Peyer's patch (tissue), 4 donors: ENCODE measurements at places on chromosomes 5 and 9.

- no peak for DNase-seq
These were observed 1825.6 kb upstream of the CDH9 start for GRCh38 chr5:28864006-28864405.

- peak; percentile 76 for DNase-seq
These were observed 24.9 kb downstream of the PCDHGC5 start for GRCh38 chr5:141513627-141514329.

DNA sequence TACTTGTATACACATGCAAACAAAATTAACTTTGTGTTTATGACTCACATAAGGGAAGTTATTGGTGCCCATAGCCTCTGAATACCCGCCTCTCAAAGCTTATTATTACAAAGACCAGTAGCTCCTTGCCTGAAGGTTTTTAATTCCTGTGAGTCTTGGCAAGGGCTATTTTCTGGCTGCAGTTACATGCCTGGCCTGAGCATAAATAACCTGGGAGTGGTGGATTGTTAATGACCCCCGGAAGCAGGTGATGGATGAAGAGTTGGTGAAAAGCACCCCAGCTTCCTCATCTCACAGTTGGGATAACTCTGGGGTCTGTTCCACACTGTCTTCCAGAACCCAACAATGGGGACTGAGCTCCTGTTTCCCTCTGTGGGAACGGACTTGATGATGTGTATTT is 594.5 kb downstream of the PDE4D start:
- DNase-seq, result no peak

DNA sequence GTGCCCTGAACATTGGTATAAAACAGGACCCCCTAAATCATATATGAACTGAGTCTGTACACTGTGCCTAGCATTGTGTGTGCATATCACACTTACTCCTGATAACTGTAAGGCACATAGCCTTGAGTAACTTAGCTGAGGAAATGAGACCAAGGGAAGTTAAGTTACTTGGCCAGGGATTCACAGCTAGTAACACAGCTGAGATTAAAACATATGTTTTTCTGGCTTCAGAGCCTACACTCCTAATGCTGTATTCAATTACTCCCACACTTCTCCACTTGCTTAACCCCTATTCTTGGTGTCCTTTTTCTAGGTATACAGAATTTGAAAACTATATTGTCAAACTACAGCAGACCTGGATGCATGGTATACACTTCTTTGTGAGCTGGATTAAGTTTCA is 12.8 kb downstream of the GHR start:
- DNase-seq, result no peak

GRCh38 chr9:122821278-122821943 is 7.0 kb downstream of the PDCL start:
- no peak for DNase-seq

DNA sequence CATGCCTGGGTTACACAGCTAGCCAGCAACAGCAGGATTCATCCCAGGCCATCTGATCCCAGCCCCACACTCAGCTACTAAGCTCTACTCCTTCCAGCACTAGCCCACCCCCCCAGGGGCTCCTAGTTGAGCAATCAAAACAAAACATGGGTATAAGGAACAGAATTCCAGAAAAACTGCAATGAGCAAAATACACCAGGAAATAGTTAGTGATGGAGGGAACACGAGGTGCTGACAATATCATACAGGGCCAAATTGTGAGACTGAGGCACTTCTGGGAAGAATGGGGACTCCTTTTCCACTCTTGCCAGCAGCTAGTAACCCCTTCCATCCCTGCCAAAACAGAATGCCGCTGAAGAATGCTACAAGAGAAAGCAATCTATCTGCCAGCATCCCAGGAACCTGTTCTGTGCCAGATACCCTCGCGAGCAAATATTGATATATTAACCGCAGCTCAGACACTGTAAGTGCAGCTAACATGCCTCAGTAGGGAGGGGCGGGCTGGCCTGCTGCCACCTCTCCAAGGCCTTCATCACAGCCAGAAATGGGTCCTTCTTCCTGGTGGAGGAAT is 161.4 kb downstream of the SLIT3 start:
- DNase-seq, result no peak

GRCh38 chr5:14414656-14415023 is 167.0 kb upstream of the OTULINL start:
- no peak for DNase-seq

DNA sequence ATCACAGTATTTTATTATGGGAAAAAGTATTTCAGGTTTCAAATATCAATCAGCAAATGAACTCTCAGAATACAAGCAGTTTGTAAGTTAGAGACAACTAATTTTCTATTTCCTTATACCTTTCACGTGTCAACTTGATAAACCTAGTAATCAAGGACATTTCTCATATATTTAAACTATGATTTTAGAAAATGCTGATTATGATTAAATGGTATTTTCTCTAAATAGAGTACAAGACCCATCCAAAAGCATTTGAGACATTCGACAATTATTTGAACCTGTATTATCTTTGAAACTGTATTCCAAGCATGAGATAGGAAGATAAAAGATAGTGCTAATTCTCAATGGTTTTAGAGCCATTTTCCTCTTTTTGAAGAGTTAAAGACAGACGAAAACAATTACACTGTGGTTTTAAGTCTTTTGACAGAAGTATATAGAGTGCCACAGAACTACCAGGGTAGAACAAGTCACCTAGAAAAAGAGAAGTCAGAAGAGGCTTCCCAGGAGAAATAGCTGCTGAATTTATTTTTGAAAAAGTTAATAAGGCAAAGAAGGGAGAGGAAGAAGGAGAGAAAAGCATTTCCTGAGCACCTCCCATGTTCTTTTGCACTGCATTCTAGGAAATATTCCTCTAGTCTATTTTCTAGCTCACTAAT is 5.6 kb downstream of the MEIKIN start:
- no peak for DNase-seq

DNA sequence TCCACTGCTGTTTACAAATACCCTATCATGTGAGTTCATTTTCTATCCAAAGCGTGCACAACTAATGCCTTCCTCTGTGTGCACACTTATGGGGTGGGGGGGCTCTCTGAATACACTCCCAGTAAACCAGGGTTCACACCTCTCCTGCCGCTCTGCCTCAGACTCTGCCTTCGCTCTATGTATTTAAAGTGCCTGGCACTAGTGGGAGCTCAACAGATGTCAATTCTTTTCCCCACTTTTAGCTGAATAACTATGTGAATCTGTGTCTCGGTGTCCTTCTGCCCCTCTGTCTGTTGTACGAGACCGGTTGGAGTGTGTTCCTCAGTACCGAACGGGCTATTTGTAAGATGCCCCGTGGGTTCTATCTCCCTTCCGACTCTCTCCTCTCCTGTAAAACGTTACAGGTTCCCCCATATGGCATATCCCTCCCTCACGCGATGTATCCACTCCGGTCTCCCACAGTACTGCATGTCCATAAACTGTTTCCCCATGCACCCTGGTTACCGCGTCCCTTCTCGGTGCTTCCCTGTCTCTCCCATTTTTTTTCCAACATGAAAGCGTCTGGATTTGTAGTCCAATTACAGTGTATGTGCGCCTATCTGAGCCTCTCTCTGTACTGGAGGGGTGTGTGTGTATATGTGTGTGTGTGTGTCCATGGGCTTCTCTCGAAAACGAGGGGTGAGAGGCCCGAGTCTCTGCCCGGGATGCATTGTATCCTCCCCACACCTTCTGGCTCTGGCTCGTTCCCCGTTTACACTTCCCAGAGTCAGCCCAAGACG is 1.6 kb downstream of the ELL2 start:
- DNase-seq, result no peak

DNA sequence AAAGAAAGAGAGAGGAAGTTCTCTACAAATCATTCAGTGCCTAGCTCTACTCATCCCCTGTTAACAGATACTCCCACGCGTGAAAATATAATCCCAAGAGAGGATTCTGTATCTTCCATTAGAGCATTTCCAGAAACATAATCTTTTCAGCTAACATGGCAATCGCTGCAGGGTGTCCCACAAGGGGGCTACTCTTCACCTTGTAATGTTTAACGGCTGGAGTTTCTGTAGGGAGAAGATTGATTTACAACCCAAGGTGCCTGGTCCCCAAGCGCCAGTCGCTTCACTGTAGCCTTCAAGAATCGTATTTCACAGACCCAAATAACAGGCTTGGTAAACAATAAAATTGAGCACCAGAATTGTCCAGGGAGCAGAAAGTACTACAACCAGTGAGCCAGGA is 318.7 kb downstream of the TLE1 start:
- no peak for DNase-seq

- no peak for DNase-seq
These were observed 2.3 kb downstream of the COL27A1 start for GRCh38 chr9:114157516-114158176.

GRCh38 chr5:94209774-94210355 is 408.5 kb downstream of the KIAA0825 start:
- DNase-seq, result no peak

DNA sequence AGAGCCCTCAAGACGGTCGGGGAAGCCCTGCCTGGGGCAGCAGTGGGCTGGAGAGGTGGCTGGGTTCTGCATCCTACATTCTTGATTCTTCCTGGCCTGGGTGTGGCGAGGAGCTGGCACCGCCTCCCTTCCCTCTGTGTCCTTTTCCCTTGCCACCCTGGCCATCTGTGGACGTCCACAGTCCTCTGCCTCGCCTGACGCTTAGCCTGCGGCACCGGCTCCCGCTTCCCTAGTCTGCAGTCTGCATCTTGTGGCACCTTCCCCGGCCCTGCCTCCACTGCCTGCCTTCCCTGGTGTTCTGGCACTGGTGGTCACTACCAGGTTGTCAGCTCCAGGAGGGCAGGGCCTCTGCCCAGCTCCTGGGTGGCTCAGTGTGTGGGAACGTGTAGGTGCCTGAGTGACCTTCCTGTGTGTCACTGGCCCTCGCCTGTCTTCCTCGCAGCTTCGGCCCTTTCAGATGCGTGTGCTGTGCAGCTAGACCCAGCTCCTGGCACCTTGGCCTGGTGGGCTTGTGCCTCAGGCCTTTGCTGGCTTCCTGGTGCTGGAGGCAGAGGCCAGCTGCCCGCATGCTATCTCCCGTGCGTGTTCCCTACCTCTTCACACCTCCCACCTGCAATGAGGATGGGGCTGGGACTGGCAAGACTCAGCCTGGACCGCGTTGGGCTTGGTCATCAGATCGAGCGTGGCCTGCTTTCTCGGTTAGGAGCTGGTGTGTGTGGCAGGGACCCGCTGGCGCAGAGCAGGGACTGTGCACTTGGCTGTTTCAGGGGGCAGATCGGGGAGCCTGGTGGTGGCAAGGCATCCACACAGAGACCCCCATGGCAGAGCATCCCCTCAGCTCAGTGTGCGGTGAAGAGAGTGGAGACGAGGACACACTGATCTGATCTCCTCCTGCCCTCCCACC is 20.9 kb downstream of the TRAF2 start:
- DNase-seq, result no peak

- DNase-seq, result no peak
These were observed 396.6 kb upstream of the KCNN2 start for GRCh38 chr5:113965225-113965624.

GRCh38 chr9:114280636-114281472 is 42.0 kb upstream of the ORM1 start:
- no peak for DNase-seq

GRCh38 chr5:141871870-141872269 is 6.3 kb downstream of the PCDH1 start:
- DNase-seq, result peak; percentile 38

DNA sequence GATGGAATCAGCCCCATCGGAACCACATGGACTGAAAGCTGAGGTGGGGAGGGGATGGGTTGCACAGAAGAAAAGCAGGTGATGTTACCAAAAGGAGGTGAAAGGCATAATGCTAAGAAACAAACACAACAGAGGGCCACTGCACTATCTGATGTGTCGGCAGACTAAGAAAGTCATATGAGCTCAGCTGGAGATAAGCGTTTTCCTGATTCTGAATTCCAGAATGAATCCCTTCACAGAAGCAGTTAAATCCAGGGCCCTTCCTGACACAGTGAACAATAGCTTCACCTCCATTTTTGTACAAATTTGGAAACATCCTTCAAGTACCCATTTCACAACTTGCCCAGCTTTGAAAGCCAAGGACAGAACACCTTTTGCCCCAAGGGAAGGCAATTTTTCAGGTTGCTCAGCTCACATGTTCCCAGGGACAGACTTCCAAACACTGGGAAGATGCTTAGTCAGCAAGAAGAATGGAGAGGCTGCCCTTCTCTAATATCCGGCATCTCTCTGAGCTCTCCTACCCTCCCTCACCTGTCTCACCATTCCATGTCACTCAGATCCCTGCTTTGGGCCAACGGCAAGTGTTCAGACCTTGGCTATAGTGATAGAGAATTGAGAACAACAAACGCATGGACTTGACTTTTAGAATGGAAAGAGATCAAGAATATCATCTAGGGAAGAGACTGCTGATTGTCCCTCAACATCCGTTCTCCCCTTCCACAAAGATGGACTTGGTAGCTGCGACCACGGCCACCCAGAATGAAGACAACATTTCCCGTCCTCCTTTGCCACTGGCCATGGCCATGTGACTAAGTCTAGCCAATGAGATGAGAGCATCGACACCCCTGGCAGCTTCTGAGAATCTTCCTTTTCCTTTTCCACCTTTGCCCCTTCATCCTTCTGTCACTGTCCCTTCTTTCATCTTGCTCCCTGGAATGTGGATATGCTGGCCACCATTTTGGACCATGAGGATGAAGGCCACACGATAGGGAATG is 68.6 kb upstream of the IL17B start:
- no peak for DNase-seq

DNA sequence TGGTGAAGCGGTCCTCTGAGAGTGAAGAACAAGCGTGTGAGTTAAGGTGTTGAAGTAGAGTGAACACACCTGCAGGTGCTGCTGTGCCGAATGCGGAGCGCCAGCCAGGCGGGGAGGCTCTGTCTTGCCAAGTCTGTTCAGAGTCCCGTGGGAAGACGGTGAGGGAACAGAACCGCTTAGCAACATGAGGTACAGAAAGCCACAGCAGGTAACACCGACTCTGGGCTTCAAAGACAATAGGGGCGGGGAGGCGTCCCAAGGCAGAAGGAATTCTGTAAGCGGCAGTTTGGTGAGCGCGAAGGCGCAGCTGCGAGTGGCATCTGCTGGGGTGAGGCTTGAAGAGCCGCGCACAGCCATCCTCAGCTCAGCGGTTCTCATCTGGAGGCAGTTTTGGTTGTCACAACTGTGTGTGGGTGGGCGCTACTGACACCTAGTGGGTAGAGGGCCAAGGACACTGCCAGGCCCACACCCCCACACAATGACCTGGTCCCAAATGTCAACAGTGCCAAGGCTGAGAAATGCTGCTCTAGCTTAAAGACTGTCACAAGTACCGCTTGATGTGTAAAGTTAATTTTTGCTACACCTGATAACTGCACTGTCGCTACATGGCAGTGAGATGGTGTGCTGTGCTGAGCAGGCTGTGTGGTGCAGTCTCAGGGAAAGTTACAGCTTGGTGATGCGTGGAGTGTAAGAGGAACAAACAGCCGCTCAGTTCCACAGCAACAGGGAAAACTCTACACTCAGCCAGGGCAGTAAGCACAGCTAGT is 67.4 kb upstream of the TBC1D9B start:
- no peak for DNase-seq

DNA sequence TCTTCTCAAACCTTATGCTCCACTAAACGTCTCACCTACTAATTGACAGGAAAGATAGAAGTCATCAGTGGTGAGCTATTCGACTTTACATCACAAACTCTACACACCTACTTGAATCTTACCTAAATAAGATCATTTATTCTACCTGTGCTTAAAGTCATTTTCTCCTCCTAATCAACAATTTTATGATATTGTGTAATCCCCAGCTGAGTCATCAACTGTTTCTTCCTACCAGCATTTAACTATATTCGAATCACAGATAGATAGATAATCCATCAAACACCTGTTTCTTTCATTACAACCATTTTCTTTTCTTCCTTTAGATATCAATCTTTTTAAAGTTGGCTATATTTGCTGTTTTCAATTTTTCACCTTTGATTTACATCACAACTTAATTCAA is 181.5 kb downstream of the LPAR1 start:
- no peak for DNase-seq
